ENCODE measurements at places on chromosomes 6 and 20.

DNA sequence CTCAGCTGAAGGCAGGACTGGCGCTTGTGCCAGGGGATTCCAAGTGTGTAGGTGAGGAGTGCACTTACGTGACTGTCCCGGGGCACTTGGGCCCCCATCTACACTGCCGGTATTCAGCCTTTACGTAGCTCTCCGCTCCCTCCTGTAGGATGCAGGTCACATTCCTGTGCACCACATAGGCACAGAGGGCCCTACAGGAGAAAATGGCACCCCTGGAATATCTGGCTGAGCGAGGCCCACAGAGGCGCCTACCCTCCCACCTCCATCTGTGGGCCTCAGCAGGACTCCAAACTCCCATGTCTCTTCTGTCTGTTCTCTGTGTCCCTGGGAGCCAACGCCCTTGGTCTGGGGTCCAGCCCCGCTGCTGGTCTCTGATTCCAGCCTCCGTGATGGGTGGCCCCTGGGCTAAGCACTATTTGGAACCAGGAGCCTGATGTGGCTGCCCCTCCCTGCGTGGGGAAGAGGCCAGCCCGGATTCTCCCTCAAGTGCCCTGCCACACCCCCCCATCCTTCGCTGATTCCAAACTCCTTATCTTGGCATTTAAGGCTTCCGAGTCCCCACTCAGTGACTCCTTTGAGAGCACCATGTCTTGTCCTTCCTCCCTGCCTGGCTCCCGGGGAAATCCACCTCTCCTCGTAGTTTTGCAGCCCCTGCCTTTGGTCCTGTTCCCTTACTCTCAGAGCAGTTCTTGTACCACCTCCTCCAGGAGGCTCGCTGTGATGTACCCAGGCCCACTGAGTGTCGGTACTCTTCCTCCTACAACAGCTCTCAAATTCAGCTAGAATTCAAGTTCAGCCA, 1.5 kb downstream of the EMILIN3 start:
- no peak for DNase-seq

DNA sequence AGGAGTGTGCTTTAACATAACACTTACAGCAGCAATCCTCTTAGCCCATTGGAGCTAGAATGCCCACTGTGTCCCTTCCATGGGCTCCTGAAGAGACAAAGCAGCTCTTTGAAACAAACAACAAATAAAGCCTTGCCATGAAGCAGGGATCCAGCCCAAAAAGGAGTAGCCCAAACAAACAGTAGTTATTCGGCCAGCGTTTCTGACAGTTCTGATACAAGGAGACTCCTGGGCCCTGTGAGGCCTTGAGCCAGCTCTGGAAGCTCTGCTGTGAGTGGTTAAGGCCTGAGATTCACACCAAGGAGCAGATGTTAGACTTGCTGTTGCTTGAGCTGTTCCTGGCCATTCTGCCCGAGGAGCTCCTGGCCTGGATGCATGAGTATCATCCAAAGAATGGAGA, 16.9 kb upstream of the ZSCAN16 start:
- no peak for DNase-seq

GRCh38 chr6:32191696-32192607, 491 bp downstream of the GPSM3 start:
- DNase-seq, result no peak

GRCh38 chr20:37913567-37914366, 10.8 kb downstream of the VSTM2L start:
- no peak for DNase-seq

GRCh38 chr20:10621149-10621548, 52.6 kb downstream of the JAG1 start:
- DNase-seq, result no peak

DNA sequence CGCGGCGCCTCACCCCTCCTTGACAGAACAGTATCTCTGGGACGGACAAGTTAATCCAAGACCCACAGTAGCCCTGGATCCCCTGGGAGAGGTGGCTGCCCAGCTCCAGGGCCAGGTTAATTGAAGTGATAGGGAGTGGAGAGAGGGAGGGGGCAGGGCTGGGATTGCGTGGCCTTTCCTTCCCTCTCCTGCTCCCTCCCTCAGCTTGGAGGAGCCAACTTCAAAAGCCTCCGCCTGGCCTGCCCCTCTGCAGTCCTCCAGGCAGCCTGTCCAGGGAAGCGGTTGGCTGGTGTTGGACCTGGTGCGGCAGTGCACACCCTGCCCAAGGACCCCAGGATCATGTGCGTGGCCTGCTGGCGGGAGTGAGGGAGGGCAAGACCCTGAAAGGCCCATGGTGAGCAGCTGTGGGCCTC, at the start of gene C20orf204:
Gene C20orf204 (plus strand): TSS at position 250 of the 413 bp plus-strand sequence. CDS start 142 bp downstream, at position 392.
- DNase-seq, result no peak

DNA sequence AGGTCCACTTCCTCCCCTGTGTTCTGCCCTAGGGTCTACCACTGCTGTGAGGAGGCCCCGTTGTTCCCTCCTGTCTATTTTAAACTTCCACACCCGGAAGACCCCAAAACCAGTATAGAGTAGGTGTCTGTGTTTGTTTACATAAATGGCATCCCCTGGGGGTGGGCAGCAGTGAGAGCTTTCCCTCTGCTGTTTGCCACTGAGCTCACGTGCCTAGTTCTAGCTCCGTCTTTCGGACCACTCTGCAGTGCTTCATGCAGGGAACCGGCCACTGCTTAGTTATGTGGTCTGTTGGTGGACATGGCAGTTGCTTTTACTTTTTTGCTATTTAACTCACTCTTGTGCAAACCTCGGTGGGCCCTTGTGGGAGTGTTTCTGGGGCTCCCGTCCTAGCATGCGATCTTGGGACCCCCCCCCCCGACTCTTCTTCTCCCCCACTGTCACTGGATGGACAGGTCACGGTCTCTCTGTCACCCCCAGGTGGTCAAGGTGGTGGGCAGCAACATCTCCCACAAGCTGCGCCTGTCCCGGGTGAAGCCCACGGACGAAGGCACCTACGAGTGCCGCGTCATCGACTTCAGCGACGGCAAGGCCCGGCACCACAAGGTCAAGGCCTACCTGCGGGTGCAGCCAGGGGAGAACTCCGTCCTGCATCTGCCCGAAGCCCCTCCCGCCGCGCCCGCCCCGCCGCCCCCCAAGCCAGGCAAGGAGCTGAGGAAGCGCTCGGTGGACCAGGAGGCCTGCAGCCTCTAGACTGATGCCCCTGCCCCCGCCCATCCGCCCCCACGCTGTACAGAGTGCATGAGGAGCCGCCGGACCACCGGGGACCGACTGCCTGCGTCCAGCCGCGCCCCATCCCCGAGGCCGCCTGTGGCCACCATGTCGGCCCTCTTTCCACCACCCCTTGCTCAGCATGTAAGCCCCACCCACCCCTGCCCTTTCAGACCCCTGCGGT, 40.9 kb downstream of the VSTM2L start:
- DNase-seq, result peak; percentile 51

DNA sequence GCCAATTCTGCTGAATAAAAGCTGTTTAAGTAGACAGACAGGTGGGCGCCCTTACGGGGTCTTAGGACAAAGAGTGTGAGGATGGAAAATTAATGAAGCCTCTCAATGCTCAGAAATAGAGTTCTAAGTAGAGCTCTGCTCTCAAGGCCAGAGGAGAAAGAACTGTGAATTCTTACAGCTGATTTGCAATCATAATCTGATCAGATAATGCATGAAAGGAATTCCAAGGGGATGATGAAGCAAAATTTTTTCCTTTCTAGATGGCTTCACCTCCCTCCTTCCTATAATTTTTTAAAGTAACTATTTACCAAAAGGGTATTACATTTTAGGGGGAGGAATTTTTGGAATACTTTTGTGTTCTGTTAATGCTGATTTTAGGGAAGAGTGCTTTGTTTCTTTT, 308.1 kb upstream of the HS3ST5 start:
- DNase-seq, result no peak

- DNase-seq, result no peak
These were observed 27.0 kb downstream of the PNLDC1 start for GRCh38 chr6:159826968-159827647.

- DNase-seq, result peak; percentile 94
These were observed 960 bp downstream of the ATP9A start for GRCh38 chr20:51766994-51767866.

DNA sequence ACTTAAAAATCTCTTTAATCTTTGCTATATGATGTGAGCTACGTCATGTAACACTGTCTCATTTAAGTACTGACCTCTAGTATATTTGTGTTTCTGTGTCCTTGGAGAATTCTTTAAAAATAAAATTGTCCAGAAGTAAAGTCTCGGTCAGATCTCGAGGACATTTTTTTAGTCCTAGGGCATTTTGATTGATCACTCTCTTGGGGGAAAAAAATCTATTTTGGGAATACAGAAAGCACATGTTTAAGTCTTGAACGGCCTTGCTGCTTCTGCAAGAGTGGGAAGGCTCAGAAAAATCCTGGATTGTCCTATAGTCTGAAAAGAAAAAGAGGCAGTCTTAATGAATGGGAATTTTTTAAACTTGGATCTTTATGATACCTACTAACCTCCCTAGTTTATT, 234.3 kb downstream of the UTRN start:
- no peak for DNase-seq

- DNase-seq, result no peak
These were observed 201.9 kb downstream of the MOXD1 start for GRCh38 chr6:132199343-132199742.

- DNase-seq, result no peak
These were observed 1.1 kb downstream of the FANCE start for GRCh38 chr6:35453236-35453635.

DNA sequence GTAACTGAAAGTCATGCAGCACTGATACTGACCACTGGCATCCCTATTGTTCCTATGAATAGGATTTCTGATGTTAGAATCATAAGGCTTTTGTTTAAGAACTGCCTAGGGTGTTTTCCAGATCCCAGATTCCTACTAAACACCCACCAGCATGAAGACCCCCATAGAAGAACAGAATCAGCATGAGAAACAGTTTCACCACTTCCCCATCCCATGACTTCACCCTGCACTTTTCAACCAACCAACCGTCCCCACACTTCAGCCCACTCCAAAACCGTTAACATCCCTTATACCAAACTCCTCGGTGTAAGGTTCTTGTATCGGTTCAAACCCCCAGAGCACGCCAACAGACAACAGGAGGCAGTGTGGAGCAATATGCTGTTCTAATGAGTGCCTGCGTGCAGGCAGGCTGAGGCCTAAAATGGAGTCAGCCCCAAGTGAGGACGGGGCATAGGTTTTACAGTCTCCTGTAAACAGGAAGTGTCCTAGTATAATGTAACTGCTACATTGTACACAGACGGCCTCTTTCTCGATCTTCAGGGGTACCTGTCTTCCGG, 11.4 kb upstream of the SSTR4 start:
- DNase-seq, result no peak

DNA sequence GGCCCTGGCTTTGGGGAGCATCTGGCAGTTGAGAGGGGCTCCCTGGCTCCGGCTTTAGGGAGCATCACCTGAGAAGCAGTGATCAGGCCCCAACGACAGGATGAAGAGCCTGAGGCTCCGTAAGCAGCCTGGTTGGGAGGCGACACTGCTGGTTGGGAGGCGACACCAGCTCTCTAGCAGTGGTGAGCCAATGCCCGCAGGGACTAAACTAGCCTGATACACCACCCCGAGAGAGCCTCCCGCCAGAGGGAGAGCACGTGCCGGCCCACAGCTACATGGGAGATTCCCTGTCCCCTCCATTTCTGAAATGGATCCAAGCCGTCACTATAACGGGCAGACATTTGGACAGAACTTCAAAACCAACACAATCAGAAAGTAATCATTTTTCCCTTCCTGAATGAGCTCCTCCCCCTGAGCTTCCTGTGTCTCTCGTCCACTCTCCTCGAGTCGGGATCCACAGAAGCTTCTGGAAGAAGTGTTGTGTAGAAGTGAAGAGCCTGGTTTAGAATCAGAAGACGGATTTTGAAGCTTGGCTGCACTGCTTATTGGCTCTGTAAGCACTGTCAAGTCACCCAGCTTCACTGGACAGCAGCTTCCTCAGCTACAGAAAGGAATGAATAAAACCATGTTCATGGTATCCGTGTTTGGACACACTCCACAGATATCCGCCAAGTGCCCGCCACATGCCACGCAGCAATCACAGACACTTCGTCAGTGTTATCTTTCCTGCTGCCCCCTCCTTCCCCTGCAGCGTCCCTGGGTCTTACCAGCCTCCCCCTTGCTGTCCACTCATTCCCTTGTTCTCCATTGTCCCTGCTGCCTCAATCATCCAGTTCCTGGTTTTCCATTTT, 199.6 kb downstream of the TTLL2 start:
- no peak for DNase-seq

GRCh38 chr20:50298554-50299324, 108.1 kb downstream of the CEBPB start:
- no peak for DNase-seq

DNA sequence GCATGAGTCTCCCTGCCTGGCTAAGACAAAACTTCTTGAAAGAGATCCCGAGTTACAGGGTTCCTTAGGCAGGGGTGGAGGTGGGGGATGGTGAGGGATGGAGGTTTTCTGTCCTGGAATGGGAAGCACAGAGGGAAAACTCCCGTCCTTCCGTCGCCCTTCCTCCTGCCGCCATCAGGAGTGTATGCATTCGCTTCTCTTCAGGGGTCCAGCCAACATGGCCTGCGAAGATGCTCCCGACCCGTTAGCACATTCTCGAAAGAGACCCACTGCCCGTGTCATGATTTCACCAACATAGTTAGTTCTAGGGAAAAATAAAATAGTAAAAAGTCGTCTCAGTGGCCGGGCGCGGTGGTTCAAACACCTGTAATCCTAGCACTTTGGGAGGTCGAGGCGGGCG, 37.1 kb downstream of the KIF25 start:
- DNase-seq, result no peak

- no peak for DNase-seq
These were observed 205.1 kb upstream of the SMLR1 start for GRCh38 chr6:130622142-130622541.

DNA sequence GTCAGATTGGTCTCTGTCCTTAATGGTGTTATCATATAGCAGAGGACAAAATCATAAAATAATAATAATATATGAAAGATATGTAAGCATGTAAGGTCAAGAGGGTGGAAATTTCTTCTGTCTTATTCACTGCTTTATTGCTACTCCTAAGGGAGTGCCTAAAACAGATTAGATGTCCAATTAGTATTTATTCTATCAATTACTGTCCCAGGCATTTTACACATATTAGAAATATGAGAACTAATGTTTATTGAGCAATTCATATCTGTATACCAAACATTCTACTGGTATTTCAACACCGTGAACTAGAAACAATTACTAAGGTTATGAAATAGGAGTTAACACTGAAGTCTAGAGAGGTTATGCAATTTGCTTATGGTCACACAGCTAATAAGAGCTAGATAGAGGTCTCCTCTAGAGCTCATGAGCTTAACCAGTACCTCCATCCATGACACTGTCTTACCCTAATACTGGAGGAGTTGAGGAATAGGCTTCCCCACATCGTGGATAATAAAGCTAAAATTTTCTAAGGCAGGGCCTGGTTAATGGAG, 302.3 kb downstream of the PLCB1 start:
- no peak for DNase-seq

DNA sequence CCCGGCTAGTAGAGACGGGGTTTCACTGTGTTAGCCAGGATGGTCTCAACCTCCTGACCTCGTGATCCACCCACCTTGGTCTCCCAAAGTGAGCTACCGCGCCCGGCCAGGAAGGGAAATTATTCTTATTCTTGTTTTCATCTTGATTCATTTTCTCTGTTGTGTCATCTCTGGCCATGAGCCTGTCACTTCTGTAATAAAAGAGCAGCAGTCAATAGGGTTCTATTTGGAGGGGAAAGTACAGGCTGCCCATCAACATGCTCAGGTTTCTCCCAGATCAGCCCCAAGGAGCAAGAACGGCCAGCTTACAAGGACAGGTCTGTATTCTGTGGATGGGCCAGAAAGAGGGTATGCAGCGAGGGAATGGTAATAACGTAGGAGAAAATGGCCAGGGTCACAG, 345.0 kb downstream of the PREX1 start:
- no peak for DNase-seq

Measured in upper lobe of right lung (tissue), 1 donor.